RPMI8226 (cell line): ENCODE measurements at places on chromosomes 1 and 21.
A peak's percentile ranks its signal among the peaks of the same experiment; 100 is the strongest.

DNA sequence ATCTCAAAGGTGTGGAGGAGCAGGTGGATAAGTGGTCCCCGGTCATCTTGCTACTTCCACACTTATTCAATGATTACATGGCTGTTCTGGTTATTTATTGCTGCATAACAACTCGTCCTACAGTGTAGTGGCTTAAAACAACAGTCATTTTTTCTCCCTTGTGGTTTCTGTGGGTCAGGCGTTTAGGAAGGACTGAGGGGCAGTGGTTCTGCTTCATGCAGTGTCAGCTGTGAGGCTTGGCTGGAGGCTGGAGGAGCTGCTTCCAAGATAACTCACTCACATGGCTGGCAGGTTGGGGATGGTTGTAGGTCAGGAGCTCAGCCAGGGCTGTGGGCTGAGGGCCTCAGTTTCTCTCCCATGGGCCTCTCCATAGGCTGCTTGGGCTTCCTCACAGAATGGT, 5.9 kb upstream of the SLC6A17 start:
- no peak for DNase-seq

DNA sequence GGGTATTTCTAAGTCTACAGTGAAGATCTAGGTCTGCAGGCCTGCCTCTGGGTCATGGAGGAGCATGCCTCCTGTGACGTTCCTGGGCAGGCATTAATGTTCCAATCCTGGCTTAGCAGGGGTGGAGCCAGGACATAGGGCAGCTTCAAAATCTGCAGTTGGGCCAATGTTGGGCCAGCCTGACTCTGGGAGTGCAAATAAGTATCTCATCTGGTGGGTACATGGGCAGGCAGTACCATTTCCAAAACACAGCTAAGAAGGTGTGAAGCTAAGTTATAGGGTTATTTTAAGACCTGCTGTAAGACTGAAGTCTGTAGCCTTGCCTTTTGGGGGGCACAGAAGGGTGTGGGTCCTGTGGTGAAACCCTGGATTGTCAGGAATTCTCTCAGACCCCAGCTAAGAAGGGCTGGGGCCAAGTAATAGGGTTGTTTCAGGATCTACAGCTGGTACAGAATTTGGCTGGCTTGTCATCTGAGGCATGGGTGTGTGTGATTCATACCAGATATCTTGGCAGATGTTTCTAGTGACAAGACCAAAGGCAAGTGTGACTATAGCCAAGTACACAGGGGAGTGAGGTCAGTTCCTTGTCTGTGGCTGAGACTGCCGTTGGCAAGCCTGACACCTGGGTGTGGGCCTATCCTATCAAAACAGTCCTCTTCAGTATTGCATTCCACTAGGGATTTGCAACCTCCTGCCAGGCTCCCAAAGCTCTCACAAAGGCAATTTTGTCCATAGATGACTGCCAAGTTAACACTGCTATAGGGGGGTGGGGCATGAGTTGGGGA, 468.7 kb upstream of the B3GALT2 start:
- no peak for DNase-seq

DNA sequence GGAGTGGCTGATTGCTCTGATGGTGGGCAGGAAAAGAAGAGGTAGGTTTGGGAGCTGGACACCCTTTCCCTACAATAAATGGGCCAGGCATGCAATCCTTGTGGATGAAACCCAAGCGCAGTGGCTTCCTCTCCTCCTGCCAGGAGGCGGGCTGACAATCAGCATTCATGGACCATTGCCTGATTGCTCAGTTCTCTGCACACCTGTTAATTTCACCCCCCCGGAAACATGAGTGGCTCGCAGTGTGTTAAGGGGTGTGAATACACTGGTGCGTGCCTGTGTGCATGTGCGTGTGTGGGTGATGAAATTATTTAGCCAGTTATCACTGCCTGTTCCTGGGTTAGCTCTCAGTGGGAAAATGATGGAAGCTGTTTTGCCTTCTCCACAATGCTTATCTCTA, 310.7 kb downstream of the PCP4 start:
- DNase-seq = no peak

GRCh38 chr21:24153137-24153536, 1454.1 kb downstream of the MRPL39 start:
- no peak for DNase-seq

GRCh38 chr1:96049759-96050409, 671.7 kb upstream of the PTBP2 start:
- no peak for DNase-seq

DNA sequence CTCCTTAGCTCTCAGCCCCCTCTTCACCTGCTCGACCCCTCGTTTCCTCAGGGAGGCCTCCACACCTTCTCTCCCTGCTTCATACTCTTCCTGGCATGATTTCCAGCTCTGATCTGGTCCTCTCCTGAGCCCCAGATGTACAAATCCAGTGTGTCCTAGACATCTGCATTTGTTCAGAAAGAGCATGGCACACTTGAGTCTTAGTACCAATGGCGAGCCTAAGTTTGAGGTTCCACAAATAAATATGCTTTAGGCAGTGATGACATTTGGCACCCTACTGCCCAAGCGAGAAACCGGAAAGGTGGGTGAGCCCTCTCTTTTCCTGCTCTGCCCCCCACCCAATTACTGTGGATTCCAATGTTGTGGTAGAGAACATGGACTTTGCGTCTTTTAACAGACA, 34.0 kb downstream of the ATP1A1 start:
- DNase-seq = no peak

GRCh38 chr21:29297483-29298347, 1.0 kb upstream of the BACH1 start:
- no peak for DNase-seq

- DNase-seq = no peak
Observed at GRCh38 chr1:205570173-205570501, 61.7 kb downstream of the ELK4 start.

DNA sequence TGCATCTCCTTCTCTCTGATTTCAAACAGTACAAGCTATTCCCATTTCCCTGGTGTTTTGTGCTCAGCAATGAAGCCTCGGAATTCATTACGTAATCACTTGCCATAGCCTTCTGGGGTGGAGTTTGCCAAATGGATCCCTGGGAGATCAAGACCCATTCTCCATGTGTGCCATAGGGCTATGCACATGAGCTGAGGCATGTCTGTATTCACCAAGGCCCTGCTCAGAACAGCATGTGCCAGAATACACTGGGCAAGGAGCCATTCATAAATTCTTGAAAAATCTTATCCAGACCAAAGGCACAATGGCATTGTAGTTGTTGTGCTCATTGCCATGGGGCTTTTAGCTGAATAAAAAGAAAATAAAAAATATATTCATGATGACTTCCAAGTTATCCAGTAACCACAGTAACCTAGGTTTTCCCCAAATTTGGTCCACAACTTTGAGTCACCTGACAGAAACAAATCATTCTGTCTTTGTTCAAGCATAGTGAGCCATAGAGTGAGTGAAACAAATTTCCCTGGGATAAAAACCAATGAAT, 53.0 kb downstream of the CRB1 start:
- DNase-seq = no peak

GRCh38 chr21:34803782-34804370, 135.1 kb downstream of the CLIC6 start:
- peak; percentile 26 for DNase-seq

- DNase-seq = no peak
Observed at GRCh38 chr1:204308023-204308628, 51.6 kb downstream of the PLEKHA6 start.

- no peak for DNase-seq
Observed at GRCh38 chr1:199279067-199279466, 640.2 kb downstream of the PTPRC start.

GRCh38 chr1:214943054-214943453, 139.5 kb upstream of the KCNK2 start:
- no peak for DNase-seq

- no peak for DNase-seq
Observed at GRCh38 chr1:8651962-8652361, 165.5 kb downstream of the RERE start.

- DNase-seq = no peak
Observed at GRCh38 chr1:231407547-231408396, 14.3 kb downstream of the EGLN1 start.

DNA sequence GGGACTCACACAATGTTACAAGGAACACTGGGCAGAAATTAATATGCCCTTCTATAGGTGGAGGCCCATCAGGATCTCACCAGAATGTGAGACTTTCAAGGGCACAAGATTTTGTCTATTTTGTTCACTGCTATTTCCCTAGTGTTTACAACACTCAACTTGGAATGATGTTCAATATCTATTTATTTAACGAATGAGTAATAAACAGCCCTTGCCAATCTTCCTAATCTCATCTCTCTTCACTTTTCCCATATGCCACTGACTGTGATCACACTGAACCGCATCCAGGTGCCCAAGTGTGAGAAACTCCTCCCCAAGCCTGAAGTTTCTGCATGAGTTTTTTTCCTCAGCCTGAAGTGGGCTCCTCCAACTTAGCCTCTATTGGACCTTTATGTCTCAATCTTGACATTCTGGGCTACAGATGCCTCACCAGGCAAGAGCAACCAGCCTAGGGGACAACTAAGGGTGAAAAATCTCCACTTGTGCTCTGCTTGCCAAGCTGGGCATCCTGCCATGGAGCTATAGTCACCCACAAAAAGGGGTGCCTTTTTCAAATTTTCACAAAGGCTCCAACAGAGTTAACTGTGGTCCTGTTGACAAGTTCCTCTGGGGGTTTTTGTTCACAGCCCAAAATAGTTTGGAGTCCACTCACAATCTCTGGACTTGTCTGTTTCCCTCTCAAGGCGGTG, 105.6 kb downstream of the PLPP3 start:
- DNase-seq = peak; percentile 53

GRCh38 chr21:45819478-45820170, 161.9 kb upstream of the COL6A1 start:
- DNase-seq = peak; percentile 49

DNA sequence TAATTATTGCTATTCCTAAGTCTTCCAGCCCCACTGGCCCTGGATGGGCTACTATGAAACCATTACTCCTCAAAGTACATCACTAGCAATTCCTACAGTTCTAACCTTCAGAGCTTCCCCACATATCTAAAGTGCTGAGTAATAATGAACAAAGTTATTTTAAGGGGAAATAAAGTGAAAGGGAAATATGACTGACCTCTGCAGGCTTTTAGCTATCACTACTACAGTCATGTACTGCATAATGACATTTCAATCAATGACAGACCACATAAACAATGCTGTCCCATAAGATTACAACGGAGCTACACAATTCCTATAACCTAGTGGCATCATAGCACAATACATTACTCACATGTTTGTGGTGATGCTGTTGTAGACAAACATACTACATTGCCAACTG, 32.5 kb upstream of the ASPM start:
- DNase-seq = no peak

- no peak for DNase-seq
Observed at GRCh38 chr1:240320659-240321058, 229.0 kb downstream of the FMN2 start.

- no peak for DNase-seq
Observed at GRCh38 chr1:216822480-216822879, 99.3 kb upstream of the ESRRG start.

DNA sequence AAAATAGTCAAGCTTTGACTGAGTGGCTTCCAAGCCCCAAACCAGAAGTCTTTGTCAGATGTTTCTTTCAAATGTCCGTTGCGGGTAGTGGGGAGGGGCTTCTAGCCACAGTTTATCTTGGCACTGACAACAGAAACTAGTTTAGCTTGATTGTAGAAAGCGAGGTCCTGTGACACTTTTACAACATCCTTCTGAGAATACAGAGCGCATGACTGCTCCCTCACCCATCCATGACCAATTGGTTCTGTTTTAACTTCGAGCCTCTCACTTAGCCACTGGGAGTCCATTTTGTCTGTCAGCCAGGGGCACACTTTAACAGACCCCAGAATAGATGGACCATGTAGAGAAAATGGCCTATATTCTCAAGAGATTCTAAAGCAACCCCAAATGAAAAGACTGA, 199.2 kb upstream of the ST6GALNAC5 start:
- no peak for DNase-seq

- DNase-seq = no peak
Observed at GRCh38 chr1:98797506-98797905, 136.0 kb downstream of the SNX7 start.

DNA sequence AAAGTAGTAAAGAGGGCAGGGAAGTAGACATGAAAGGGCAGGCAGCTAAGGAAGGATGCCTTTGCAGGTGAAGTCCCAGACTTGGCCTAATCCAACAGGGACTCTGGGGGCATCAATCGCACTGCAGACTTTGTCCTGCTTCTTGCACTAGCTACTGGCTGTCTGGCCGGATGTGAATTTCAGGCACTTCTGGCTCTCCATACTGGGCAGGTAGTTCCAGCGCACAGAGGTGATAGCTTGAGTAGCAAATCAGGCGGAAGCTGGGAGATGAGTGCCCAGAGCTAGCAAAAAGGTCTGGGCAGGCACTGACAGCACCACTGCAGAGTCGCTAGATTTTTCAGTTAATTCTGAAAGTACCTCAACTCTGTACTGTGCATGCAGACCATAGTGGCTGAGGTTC, 997 bp downstream of the RSPH1 start:
- no peak for DNase-seq

GRCh38 chr21:14886001-14886400, 178.8 kb downstream of the NRIP1 start:
- DNase-seq = no peak

- no peak for DNase-seq
Observed at GRCh38 chr1:209387271-209387968, 196.1 kb upstream of the CAMK1G start.

GRCh38 chr1:10046356-10047085, 13.8 kb downstream of the UBE4B start:
- no peak for DNase-seq

GRCh38 chr1:104593413-104594187, 843.9 kb downstream of the AMY1C start:
- no peak for DNase-seq

GRCh38 chr1:218817071-218817470, 356.6 kb upstream of the LYPLAL1 start:
- DNase-seq = no peak

DNA sequence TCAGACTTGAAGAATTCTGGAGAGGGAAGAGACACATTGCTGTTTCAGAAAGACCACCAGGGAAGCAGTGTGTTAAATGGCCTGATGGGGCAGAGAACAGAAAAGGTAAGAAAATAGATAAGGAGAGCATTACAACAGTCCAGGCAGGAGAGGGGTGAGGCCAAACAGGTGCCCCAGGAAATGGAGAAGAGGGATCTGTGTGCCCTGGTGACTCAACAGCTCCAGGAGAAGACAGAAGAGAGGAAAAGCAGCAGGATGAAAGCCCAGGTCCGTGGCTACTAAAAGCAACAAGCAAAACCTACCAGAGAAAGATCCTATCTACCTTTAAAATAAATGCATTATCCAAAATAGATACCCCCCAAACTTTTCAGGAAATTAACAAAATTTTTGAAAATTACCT, 9.2 kb downstream of the TP53BP2 start:
- no peak for DNase-seq

- DNase-seq = no peak
Observed at GRCh38 chr1:24856787-24857506, 73.1 kb downstream of the RUNX3 start.

GRCh38 chr1:89603651-89604413, 29.1 kb upstream of the LRRC8C start:
- no peak for DNase-seq

GRCh38 chr1:197451381-197451780, 183.3 kb downstream of the CRB1 start:
- no peak for DNase-seq
